ENCODE measurements at places on chromosomes 5 and 9. TPM values are rescaled to one million over a fixed set of nuclear protein-coding genes. Genes with fewer than 3 reads are reported as not detected.

Gene LHX3
- total RNA-seq: not detected

Gene FRMD3
- total RNA-seq: 0.73 TPM

Gene FAM219A
- total RNA-seq: 17.5 TPM

Gene SLC24A2
- total RNA-seq: 0.02 TPM

Gene ELOVL7
- 18.0 TPM for total RNA-seq

Gene PHF2
- 37.1 TPM for total RNA-seq

Gene PDE8B
- total RNA-seq: 4.0 TPM

Gene LAMC3
- total RNA-seq: 0.12 TPM

Gene HMGCS1
- total RNA-seq: 170 TPM

DNA sequence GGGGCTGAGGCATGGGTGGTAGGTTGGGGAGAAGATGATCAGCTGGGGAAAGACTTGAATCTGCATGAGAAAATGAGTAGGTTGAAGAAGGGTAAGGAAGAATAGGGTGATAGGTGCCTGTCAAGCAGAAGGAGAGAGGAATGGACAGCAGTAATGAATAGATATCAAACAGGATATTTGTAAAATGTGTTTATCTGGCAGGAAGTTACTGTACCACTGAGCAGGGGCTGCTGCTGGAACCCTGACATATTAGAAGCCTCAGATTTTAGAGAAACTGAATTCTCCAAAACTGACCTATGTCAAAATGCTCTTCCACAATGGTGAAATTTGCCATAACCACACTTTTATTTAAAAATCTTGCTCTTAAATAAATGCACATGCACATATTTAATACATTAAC is 41.0 kb downstream of the CCDC192 start:
- no peak for DNase-seq

DNA sequence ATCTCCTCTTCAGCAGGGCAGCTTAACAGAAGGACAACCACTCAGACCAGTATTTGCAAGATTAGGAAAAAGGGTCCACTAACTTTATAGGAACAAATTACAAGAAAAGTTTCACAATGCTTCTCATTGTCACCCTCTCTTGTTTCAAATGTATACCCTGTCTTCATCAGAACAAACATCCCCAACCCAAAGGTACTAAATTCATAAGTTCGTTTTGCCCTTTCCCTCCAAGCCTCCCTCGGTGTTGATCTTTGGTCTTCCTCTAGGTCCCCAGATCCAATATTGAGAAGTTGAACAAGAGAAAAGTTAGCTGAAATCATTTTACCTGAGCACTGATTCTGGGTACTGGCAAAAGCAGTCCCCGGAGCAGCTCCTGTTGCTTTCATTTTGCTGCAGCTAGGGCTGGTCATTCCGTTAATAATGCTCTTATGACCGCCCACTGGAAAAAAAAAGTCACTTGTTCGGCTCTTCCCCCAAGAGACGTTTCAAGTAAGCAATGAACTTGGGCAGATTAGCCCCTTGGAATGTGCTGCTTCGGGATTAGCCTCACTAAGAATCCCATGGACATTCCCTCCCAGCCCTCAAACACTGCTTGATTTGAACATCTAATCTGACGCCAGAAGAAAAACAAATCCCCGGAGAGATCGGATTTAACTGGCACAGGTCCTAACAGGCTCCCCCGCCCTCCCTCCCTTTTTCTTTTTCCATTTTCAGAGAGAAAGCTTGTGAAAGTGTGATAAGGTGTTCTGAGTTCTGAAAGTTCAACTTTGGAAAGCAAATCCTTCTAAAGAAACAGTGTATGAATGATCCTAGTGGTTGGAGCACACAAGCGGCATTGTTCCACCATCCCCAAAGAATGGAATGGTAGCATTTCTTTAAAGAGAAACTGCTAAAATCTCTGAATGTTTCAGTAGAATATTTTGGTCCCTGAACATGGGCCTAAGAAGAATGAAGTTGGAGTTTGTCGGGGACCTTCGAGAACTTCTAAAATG is 252.5 kb downstream of the TRPM3 start:
- no peak for DNase-seq

- no peak for DNase-seq
Observed at GRCh38 chr5:159290741-159291140, 27.7 kb downstream of the UBLCP1 start.

- DNase-seq: no peak
Observed at GRCh38 chr9:137756045-137756744, 121.4 kb upstream of the CACNA1B start.

DNA sequence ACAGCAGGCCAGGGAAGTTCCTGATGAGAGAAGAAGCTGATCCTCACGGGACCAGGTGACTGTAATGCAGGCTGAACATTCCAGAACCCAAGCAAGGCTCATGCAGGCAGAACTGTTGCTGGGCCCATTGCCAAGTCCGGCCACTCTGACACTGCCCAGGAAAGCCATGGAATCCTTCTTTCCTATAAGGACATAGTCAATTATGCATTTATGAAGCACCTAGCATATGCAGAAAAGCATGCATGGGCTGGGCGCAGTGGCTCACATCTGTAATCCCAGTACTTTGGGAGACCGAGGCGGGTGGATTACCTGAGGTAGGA is 83.7 kb upstream of the SLC1A3 start:
- DNase-seq: no peak

DNA sequence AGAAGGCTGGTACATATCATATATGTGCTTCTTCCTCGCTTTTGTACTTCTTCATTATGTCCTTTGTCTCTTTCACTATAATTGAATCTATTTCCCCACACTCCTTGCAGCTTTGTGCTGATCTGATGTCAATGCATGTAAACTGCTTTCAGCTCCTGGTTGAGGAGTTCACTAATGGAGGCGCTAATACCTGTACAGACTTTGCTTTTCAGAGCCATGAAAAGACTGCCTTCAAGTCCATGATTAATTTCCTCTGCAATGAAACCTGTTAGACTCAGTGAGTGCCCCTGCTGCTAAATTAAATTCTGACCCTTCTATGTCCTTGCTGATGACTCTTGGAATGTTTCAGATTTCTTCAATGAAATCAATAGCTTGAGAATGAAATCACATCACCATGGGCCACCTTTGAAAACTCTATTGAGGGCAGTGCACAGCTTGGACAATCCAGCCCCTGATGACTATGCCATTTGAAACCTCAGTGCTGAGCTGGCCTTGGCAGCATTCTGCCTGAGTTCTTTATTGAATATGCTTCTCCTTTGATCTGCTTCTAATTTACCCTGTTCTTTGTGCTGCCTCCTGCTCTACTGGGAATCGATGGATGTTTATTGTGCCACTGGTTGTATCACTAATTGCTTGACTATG is 358.2 kb upstream of the DMAC1 start:
- DNase-seq: no peak

DNA sequence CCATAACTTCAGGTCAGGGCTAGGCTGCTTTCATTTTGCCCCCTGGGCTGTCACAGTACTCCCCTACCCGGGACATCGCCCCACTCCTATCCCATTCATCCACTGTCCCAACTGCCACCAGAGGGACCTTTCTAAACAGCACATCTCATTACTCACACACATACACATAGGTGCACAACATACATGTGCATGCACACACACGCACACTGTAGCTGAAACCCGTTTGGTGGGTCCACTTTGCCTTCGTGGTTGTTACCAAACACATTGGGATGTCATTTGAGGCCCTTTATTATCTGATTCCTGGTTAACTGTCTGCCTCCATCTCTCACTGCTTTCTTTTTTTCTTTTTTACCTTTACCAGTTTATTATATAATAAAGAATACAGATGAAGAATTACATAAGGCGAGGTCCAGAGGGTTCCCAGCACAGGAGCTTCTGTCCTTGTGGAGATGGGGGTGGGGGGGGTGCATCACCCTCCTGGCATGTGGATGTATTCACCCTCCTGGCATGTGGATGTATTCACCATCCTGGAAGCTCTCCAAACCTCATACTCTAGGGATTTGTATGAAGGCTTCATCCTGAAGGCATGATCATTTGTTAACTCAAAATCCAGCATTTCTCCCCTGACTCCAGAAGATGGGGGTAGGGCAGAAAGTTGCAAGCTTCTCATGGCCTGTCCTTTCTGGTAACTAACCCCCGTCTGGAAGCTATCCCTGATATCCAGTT is 186.0 kb downstream of the GOLPH3 start:
- no peak for DNase-seq

DNA sequence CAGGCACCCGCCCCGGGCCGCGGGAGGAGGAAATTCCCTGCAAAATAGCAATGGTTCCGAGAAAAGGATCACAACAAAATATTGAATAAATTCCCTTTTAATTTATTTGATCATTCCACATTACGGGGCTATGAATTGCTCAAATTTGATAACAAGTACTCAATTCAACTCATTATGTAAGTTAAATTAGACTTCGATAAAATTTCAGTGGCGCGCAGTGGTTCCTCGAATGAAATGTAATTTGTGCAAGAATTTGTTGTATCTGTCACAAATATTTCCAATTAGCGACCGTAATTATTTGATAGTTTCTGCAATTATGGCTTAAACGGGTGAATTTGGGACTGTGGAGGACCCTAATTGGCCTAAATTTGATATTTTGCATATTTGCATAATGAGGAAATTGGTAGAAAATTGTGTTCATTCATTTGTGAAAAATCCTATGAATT is 76.0 kb upstream of the TBCA start:
- no peak for DNase-seq

DNA sequence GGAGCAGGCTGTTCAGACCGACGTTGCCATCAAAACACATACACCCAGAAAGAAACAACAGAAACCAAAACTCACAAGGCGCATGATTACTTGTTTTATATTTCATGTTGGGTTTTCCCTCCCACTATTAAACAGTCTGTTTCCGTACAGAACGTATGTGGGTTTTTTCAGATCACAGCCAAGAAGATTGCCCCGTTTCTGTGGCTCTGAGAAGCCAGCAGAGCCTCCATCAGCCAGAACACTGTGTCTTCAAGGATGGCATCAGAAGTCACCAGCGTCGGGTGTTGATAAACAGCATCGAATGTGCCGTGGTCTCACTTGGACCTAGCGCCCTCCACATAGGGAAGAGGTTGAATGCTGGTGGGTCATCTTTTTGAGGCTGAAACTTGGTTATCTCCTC is 42.8 kb downstream of the FAM78A start:
- DNase-seq: no peak

- DNase-seq: no peak
Observed at GRCh38 chr5:73390972-73391371, 57.6 kb downstream of the FOXD1 start.

- DNase-seq: no peak
Observed at GRCh38 chr5:172530406-172530805, 76.1 kb upstream of the SH3PXD2B start.

DNA sequence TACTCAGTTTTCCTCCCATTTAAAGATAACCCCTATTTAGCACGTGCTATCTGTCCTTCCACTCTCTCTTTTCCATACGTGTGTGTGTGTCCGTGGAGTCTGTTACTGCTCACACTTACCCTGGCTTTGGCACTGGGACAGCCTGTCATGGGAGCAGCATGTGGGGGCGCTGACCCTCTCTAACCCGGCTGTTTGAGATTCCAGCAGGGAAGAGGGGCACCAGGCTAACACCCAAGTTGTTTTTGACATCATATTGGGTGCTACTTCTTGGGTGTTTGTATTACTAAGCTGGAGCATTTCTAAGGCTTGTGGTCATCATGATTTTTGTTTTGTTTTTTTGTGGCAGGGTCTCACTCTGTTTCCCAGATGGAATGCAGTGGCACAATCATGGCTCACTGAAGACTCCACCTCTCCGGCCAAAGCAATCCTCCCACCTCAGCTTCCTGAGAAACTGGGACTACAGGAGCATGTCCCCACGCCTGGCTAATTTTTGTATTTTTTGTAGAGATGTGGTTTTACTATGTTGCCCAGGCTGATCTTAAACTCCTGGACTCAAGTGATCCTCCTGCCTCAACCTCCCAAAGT is 56.9 kb upstream of the SIMC1 start:
- DNase-seq: no peak

DNA sequence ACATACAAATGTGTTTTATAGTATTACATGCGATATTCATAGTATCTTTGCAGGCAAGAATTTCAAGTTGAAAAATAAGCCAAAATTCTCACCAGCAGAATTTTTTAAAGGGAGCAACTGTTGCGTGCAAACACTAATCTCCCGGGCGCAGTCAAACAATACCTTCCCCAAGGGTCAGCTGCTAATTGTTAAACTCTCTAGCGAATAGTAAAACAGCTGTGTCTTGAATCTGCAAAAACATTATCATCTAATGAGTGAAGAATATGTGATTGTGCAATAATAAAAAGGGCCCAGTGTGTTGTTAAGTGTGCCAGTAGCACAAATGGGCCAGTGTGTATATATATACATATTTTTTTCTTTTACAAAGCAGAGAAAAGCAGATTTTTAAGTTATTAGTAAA is 131.4 kb downstream of the CCDC192 start:
- no peak for DNase-seq

GRCh38 chr9:118533850-118534249 is 829.6 kb downstream of the TLR4 start:
- no peak for DNase-seq

DNA sequence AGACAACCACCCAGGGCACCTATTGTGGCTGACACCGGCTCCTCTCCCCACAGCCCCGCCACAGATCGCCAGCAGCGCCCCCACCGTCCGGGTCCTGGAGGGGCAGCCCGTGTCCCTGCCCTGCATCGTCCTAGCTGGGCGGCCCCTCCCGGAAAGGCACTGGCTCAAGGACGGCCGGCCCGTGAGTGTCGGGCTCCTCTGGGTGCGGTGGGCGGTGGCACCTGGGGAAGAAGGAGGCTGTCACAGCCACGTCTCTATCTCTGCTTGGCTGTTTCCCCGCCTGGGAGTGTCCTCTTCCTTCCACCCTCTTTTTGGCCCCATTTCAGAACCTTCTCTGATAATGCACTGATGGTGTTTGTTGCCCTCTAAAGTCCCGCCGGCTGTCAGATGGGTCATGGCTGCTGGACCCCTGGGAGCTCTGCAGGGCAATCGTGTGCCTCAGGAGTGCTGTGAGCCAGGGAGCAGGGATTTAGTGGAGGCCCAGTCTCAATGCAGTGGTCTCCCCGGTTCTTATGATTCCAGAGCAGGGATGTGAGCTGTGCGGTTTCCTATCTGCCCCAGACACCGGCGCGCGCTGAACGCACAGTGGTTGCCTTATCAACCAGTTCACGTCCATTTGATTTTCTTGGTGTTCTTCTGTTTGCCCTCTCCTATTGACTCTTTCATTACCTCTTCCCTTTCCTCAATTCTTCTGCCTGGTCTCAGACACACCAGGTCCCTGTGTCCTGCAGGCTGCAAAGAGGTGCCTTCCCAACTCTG is 55.3 kb downstream of the HMCN2 start:
- no peak for DNase-seq
